ENCODE measurements at places on chromosomes 16 and 17. TPM values are rescaled to one million over a fixed set of nuclear protein-coding genes. Genes with fewer than 3 reads are reported as not detected.

DNA sequence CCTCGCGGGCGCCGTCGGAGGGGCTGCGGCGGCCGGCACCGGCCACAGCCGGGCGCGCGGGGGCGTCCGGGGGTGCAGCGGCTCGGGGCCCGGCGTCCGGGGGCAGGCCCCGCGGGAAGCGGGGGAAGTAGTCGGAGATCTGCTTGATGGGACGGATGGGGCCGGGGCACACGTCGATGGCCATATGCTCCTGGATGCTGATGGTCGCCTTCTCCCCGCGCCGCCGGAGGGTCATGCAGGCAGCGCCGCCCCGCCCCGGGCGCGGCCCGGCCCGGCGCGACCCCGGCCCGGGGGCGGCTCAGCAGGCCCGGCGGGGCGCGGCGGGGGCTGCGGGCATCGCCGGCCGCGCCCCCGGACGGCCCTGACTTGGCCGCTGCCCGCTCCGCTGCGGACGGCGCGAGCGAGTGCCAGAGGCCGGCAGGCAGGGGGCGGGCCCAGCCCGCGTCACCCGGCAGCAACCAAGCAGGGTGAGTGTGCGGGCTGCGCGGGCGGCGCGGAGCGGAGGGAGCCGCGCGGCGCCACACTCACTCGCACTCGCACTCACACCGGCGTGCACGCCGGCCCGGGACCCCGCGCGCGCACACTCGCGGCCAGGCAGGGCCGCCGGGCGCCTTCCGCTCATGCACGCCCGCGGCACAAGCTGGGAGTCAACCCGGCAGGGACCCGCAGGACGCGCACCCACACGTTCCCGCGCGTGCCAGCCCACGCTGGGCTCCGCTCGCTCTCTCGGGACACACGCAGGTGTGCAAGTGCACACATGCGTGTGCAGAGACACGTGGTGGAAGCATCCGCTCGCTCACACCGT lies at the start of gene DOC2B:
DOC2B (minus strand) TSS at position 406 of the 805 bp plus-strand sequence; CDS start at position 235, 171 bp downstream.
- DNase-seq = no peak

DNA sequence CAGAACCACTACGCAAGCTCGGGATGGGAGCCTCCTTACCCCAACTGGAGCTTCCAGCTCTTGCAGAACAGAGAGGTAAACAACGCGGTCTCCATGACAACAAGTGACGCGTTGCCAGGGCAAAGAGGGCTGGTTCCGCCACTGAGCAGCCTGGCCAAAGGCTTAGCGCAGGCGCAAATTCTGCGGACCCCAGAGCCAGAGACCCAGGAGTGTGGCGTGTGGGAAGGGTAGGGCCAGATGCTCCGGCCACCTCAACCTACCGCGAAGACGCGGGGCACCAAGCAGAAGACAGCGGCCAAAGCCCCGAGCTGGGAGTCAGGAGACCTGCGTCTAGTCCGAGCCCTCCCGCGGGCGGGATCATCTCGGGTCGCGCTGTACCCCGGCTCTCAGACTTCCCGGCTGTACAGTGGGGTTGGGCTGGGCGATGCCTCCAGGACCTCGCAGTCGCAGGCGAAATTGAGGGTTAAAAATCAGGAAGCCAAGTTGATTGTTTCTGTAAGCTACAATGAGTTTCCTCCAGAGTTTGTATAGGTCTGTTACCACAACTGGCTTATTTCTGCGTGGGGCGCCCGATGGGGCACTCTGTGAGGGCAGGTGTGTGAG lies at the start of gene TEKT1:
TEKT1 (minus strand) TSS at position 69 of the 603 bp plus-strand sequence. CDS start 1,353 bp downstream, outside the sequence.
- DNase-seq = peak; percentile 73

DNA sequence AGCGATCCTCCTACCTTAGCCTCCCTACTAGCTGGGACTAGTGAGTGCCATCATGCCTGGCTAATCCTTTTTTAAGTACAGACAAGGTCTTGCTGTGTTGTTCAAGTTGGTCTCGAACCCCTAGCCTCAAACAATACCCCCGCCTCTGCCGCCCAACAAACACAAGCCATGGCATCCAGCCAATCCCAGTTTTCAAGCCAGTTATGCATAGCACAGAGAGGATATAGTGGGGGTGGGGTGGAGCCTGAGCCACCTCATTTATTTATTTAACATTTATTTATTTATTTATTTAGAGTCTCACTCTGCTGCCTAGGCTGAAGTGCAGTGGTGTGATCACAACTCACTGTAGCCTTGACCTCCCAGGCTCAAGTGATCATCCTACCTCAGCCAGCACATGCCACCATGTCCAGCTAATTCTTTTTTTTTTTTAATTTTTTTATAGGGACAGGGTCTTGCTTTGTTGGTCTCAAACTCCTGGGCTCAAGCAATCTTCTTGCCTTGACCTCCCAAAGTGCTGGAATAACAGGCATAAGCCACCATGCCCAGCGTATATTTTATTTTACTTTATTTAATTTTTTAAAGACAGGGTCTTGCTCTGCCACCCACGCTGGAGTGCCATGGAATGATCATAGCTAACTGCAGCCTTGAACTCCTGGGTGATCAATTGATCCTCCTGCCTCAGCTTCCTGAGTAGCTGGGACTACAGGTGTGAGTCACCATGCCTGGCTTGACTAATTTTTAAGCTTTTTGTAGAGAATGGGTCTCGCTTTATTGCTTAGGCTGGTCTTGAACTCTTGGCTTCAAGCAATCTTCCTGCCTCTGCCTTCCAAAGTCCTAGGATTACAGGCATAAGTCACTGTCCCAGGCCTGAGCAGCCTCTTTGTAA lies 26.2 kb upstream of the KLHL11 start:
- DNase-seq = no peak

DNA sequence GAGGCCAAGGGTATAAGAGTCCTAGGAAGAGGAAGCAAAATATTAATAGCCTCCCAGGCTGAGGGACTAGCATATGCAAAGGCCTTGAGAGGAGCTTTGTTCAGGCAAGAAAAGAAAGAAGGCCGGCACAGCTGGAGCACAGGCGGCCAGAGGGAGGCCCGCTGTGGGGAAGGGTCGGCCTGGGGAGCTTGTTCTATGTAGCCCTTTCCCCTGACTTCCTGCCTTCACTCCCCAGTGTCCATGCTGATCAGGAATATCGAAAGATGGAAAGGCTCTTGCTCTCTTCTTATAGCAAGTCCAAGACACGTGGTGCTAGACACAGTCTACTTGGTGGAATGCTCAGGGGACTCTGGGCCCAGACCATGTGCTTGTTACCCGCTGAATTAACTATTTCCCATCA lies 27.4 kb upstream of the HAS3 start:
- DNase-seq = no peak

DNA sequence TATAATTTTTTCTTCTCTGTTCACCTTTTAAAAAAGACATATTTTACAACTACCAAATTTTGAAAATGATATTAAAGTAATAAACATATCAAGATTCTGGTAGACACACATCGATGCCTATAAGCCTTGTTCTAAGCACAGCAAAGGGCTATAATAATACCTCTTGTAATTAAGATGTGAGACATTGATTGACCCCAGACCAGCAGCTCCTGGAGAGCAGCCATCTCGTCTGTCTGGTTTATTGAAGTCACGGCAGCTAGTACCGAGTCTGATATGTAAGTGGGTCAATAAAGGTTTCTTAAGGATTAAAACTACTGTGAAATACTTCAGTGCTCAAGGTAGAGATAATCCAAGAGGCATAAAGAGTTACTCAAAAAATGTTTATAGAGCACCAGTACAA lies 76.1 kb downstream of the C17orf58 start:
- DNase-seq = no peak

DNA sequence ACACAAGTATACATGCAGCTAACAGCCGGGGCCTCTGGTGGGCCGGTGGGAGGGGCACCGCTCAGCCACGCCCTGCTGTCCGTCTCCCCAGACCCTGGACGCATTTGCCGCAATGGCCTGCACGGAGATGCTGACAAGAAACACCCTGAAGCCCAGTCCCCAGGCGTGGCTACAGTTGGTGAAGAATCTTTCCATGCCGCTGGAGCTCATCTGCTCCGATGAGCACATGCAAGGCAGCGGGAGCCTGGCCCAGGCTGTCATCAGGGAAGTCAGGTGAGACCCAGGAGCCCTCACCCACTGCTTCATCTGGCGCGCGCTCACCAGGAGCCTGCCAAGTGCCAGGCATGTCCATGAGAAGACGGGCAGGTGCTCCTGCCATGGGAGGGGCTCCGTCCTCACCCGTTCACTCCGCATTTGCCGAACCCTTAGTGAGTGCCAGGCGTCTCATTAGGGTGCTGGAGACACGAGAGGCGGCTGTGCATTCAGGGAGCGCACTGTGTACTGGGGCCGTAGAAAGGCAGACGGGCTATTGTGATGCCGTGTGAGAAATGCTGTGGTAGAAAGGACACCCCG lies 51.4 kb upstream of the ENDOV start:
- no peak for DNase-seq

GRCh38 chr16:6524501-6524900 lies 808.1 kb upstream of the RBFOX1 start:
- no peak for DNase-seq

DNA sequence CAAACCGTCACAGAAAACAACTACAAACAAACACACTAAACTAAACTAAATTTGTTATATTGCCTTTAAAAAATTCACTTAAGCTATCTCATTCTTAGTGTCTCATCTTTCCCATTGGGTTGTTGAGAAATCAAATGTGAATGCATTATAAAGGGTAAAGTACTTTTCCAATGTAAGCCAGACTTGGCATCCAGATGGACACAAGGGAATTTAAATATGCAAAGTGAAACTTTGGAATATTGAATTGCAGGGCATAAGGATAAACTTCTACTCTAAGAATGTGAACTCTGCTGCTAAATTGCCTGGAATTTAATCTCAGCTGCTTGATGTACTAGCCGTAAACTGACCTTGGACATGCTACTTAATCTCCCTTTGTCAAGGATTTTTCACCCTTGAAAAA lies 1554.6 kb downstream of the CDH8 start:
- DNase-seq = no peak

- no peak for DNase-seq
These were observed 1.3 kb downstream of the NF1 start for GRCh38 chr17:31096106-31096436.

- no peak for DNase-seq
These were observed 3.3 kb downstream of the HOXB2 start for GRCh38 chr17:48541577-48542113.

GRCh38 chr17:52419229-52419641 lies 260.7 kb upstream of the CA10 start:
- DNase-seq = no peak

GRCh38 chr17:8337802-8338752 lies 1.6 kb upstream of the ODF4 start:
- DNase-seq = no peak

DNA sequence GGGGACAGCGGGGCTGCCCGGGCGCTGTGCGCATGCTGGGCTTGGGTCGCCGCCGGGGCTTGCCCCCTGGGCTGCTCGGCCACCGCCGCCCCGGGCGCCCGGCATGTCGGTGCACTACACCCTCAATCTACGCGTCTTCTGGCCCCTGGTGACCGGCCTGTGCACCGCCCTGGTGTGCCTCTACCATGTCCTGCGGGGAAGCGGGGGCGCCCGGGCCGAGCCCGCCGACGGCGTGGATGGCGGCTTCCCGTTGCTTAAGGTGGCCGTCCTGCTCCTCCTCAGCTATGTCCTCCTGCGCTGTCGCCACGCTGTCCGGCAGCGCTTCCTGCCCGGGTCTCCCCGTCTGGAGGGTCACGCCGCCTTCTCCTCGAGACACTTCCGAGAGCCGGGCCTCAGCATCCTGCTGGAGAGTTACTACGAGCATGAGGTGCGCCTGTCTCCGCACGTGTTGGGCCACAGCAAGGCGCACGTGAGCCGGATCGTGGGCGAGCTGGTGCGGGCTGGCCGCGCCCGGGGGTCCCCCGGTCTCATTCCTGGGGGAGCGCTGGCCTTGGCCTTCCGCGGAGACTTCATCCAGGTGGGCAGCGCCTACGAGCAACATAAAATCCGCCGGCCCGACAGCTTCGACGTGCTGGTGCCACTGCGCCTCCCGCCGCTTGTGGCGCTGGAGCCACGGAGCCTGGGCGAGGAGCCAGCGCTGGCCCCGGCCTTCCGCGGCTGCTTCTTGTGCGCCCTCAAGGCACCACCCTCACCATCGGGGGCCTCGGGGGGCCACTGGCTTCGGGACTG lies 789 bp downstream of the ITPRIPL2 start:
- no peak for DNase-seq

DNA sequence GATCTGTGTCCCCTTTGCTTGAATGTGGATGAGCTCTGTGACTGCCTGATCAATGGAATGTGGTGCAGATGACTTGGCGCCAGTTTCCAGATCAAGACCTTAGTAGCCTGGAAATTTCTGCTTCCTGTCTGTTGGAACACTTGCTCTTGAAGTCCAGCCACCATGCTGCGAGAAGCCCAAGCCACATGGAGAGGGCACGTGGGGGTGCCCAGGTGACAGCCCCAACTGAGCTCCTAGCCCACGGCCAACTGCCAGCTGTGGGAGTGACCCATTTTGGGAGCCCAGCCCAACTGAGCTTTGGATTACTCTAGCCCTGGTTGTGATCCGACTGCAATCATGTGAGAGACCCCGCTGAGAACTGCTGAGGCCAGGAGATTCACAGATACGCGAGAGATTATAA lies 3.3 kb upstream of the ITGAM start:
- DNase-seq = no peak

Gene HYDIN
- 12.5 TPM for polyA plus RNA-seq

Gene CCR7
- 0.21 TPM for polyA plus RNA-seq

Gene KCNH4
- not detected for polyA plus RNA-seq

Gene PRSS36
- polyA plus RNA-seq = 0.78 TPM

Gene KRTAP1-1
- not detected for polyA plus RNA-seq

Gene DRC3
- polyA plus RNA-seq = 13.4 TPM

Gene CORO7
- 14.3 TPM for polyA plus RNA-seq

Gene OGFOD3
- polyA plus RNA-seq = 23.7 TPM

Gene WSCD1
- polyA plus RNA-seq = 14.6 TPM

Gene NF1
- 36.7 TPM for polyA plus RNA-seq

Gene SLC35G3
- not detected for polyA plus RNA-seq

Gene KRTAP16-1
- not detected for polyA plus RNA-seq

All from right renal cortex interstitium (tissue), 3 donors.